ENCODE measurements at places on chromosomes 2 and 18.

DNA sequence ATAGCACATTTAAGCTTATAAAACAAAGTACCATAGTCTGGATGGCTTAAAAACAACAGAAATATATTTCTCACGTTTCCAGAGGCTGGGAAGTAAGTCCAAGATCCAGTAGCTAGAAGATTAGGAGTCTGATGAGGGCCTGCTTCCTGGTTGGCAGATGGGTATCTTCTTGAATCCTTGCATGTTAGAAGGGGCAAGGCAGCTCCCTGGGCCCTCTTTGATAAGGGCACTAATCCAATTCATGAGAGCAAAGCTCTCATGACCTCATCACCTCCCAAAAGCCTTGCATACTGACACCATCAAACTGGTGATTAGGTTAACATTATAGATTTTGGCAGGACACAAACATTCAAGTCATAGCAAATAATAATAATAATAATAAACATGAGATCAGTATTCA is 146.4 kb downstream of the CCDC102B start:
- DNase-seq = no peak

DNA sequence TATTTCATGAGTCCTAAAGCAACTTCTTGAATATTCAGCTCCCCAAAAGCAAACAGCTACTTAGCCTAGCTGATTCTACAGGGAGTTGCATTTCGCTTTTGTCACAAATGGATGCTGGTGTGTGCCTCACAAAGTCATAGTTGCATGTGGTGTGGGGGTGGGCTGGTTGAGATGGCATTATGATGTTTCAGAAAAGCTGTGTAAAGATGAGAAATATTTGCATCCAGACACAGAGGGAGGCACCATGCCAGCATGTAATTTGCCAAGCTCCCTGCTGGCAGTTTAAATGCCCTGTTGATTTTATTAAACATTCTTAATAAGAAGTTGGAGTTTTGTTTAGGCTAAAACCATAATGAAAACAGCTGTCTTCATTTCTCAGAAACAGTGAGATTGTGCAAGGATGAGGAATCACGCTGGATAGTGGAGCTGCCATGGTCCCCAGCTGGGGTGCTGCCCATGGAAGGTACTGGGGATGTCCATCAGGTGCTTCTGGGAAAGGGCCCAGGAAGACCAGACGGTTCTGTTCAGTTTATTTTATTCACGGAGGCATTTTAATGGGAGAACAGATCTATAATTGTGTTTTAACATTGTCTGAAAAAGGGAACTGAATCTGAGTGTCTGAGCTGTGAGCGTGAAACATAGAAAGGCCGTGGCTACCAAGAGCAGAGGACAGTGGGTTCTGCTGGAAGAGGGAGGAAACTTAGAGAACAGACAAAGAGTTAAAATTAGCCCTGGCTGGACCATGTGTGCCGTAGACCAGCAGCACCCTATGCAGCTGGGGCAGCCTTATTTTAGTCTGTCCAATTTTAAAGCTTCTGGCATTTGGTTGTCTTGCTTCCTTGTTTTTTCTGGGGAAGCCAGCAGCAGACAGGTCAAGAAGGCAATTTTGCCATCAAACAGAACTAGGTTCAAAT is 177.1 kb downstream of the FAM210A start:
- no peak for DNase-seq

- DNase-seq = no peak
Observed at GRCh38 chr18:54389143-54389505, 31.4 kb downstream of the C18orf54 start.

DNA sequence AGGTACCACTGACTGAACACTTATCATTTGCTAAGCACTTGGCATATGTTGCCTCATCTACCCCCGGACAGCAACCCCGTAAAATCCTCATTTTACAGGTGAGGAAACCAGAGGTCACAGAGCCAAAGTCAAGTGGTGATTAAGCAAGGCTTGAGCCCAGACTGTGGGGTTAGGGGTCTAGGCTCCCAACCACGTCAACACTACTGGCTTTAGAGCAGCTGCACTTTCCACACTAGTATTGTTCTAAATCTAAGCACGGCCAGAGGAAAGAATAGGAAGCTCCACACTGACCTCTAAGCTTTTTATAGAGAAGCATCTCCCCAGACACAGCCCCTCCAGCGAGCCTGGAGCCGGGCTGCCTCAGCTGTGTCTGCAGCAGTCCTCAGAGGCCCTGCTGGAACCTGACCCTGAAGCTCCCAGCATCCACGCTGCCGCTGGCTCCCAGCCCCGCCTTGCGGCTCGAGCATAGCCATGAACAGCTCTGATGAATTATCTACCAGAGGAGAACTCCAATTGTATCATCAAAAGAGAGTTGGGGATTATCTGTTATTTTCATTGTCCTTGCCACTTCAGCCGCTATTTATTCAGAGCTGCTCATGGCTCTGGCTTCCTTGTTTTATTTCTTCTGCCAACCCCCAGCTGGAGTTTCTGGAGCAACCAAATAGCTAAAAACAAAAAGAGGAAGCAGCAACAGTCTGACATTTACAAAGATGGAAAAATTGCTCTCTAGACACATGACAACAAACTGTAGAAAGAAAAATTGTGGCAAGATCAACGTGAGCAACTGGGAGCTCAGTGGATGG is 62.2 kb upstream of the RTN4 start:
- no peak for DNase-seq

GRCh38 chr18:48638896-48639771 is 100.3 kb downstream of the CTIF start:
- no peak for DNase-seq

- no peak for DNase-seq
Observed at GRCh38 chr2:20352230-20352578, 1.6 kb upstream of the PUM2 start.

DNA sequence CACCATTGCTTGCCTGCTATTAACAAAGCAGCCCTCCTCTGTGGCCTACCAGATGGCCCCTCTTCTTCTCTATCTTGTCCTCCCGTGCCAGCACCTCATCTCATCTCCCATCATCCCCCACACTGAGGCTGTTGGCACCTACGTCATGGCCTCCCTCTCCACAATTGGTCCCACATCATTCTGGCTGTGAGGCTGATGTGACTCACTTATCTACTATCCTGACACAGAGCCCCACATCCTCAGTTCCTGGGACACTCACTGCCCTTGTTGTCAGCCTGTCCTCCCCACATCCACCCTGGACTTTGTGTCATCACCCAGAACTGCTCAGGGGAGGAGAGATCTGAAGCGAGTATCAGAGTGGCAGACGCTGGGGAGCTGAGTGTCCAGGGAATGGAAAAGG is 102.9 kb downstream of the MRO start:
- no peak for DNase-seq

DNA sequence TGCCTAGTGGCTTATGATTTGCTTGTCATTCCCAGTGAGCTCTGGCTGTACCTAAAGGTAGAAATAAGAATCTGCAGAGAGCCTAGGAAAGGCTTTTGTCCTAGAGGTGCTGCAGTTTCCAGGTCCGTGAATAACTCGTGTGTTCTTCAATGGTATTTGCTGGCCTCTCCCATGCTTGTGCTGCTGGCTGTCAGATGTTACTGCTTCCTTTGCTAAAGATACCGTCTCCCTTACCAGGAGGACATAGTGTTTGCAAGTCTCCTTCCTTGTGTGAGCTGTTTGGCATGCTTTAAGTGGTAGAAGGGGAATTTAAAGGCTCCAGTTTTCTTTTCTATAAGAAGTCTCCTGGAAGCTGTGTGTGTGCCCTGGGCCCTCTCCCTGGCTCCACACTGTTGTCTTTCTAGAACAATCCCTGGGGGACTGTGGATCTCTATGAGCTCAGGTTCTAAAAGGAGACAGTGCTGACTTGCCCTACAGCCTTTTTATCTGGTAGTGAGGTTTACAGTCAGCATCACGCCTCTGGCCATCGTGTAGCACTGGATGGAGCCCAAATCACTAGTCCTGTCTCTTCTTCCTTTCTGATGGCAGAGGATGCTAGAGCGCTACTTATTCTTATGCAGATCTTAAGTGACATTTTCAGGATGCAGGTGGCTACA is 65.8 kb downstream of the RNF144A start:
- no peak for DNase-seq

DNA sequence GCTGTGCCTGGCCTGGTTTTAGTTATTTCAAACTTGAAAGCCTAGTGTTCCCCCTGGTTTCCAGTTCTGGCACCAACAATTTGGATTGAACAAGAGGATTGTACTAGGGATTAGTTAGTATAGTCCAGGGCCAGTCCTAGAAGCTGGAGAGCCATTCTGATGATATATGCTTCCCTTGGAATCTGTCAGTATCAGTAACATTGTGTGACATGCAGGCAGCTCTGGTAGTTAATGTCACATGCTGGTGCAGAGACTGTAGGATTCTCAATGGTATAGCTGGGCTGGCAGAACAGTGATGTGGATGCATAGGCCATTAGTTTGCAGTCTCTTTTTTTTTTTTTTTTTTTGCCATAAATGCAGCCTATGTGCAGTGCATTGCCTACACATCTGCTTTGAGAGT is 3.6 kb downstream of the MGAT5 start:
- no peak for DNase-seq
